ENCODE measurements at places on chromosomes 1 and 21.

DNA sequence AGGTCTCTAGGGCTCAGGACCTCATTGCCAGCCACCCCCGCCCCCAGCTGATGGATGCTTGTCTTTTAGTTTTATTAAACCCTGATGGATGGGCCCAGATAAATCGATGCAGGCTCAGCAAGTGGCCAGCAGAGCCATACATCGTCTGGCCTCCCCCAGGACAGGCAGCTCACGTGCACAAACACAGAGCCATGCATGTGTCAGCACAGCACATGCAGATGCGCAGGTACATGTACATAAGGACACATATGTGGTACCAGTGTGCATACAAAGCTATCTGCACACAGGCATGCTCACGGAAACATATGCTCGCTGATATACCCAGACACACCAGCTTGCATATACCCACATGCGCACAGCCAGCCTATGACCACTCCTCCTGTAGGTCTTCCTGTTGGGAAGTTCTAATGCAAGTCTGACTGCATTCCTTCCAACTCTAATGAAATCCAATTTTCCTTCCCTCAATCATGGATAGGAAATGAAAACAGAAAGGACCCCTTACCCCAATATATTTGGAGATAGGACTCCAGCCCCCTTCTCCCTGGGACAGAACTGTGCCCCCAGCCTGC lies 897 bp downstream of the COL16A1 start:
- DNase-seq = no peak

DNA sequence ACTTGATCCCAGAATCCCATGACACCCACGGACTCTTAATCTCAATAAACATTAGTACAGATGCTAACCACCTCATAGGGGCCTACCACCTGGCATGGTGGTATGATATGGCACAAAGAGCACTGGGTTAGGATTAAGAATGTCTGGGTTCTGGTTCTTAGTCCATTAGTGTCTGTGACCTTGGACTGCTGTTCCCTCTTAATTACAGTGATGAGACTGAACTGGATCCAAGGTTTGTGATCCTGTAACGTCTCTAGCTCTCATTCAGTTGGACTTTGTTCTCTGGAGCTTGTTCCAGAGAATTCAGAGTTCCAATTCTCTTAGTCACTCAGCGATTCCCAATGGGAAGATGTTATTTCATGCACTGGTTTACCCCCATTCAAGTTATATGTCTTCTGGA lies 23.6 kb upstream of the PIGC start:
- DNase-seq = no peak

DNA sequence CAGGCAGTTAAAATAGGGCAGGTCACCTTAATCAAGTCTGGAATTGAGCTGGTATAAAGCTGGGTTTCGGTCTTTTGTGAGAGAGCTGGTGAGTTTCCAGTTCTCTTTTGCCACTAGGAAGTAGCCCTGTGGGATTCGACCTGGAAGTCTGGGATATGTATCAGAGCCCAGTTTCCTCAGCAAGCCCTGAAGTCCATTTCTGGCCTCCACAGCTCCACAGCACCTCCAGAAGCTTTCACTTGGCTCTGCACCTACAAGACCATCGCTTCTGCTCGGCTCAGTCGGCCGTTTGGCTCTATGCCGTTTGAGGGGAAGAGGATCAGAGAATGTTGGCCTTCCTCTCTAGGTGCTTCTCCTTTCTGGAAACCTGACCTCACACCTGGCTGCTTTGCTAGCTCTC lies 148.0 kb downstream of the GALNT2 start:
- DNase-seq = no peak

GRCh38 chr1:154453161-154453560 lies 48.0 kb downstream of the IL6R start:
- DNase-seq = no peak

- DNase-seq = no peak
Observed at GRCh38 chr21:42796327-42797062, 82.8 kb downstream of the WDR4 start.

- no peak for DNase-seq
Observed at GRCh38 chr1:218739426-218739825, 394.3 kb downstream of the TGFB2 start.

DNA sequence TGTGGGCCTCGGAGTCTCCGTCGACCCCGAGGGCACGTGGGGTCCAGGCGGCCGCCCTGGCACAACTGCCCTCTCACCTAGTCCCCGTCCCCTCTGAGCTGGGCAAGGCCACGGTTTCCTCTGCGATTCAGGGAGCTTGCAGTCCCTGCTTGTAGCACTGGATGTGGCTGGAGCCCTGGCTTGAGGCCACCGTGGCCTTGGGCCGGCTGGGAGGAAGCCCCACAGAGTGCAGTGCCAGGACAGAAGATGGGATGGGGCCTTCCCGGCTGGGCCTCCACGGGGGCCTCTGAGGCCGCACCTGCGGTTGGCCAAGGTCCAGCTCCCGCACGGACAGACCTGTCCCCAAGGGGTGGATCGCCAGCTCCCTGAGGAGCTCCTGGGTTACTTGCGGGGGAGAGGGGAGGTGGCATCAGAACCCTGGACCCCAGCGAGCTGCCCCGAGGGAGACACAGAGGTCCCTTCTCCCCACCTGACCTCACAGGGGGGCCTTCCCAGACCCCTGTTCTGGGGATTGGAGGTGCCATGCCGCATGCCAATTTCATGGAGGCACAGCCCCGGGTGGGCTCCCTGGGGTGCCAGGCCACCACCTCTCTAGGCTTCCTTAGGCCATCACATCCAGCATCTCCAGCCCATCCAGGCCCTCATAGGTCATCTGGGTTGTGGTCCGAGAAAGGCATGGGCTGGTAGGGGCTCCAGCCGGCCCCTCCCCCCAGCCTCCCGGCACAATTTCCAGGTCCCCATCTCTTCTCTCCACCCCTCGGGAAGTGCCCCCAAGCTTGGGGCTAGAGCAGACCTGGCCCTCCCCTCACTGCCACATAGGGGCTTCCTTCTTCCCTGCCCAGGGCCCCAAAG lies 80.8 kb downstream of the MORN1 start:
- no peak for DNase-seq

DNA sequence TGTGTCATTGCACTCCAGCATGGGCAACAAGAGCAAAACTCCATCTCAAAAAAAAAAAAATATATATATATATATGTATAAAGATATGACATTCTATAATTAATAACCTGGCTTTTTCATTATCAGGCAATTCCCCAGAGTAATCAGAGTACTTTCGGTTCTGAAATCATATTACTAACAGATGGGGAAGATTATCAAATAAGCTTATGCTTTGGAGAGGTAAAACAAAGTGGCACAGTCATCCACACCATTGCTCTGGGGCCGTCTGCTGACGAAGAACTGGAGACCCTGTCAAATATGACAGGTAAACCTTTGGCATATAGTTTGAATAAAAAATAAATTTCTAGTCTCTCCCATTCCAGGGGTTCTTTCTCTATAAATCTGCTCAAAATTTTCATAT lies 58.5 kb upstream of the SH3GLB1 start:
- DNase-seq = no peak

DNA sequence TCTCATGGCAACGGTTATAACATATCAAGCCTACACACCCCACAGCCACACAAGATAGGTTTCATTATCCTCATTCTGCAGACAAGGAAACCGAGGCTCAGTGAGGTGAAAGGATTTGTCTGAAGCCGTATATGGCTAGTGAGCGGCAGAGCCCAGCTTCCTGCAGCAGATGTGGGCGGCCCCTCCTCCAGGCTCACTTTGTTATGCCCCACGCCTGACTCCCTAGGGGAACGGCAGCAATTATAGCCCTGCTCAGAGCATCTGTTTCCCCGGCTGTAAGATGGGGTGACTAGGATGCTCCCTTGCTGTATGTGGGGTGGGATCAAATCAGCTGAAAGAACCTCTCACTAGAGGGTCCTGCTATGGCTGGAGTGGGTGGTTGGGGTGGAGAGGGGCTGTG lies 22.1 kb downstream of the GRHL3 start:
- DNase-seq = no peak

Measured in iPS DF 19.7 (cell line).